Stimulated activated CD4-positive, alpha-beta T cell treated with anti-CD3 and anti-CD28 coated beads, Interleukin-12 subunit alpha, Interleukin-12 subunit beta, amount 100 ng/mL, for 24 hours (primary cell): ENCODE measurements at places on chromosomes 7 and 10.
A peak's percentile ranks its signal among the peaks of the same experiment; 100 is the strongest.

GRCh38 chr7:129780974-129781927 lies 169.7 kb downstream of the NRF1 start:
- DNase-seq, result no peak

GRCh38 chr7:13036256-13036780 lies 348.9 kb downstream of the ARL4A start:
- no peak for DNase-seq

DNA sequence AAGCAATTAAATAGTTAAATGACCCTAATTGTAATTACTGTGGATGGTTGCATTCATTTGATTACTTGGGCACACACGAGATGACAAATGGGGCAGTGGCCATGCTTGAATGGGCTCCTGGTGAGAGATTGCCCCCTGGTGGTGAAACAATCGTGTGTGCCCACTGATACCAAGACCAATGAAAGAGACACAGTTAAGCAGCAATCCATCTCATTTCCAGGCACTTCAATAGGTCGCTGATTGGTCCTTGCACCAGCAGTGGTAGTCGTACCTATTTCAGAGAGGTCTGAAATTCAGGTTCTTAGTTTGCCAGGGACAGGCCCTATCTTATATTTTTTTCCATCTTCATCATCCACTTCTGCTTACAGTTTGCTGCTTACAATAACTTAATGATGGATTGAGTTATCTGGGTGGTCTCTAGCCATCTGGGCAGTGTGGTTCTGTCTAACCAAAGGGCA lies 8.3 kb downstream of the PCBD1 start:
- peak; percentile 69 for DNase-seq

GRCh38 chr7:67413670-67414069 lies 417.0 kb downstream of the TYW1 start:
- no peak for DNase-seq

- no peak for DNase-seq
Measured at GRCh38 chr10:33716501-33717267, 382.2 kb upstream of the NRP1 start.

GRCh38 chr10:97333351-97333600 lies 1.3 kb downstream of the FRAT2 start:
- DNase-seq, result no peak

DNA sequence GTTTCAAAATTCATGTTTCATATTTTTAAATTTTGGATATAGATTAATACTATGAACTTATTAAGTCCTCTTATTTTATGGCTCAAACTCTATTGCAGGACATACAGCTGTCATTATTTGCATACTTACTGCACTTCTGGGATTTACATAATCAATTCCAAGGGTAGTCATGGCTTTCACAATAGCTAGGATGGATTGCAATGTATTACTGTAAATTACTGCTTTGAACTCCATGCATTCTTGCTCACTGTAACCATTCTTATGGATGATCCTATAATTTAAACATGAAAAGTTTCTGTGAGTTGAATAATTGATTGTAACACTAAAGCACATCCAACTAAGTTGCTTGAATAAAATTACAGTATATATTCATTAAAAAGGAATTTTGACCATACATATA lies 23.5 kb downstream of the GNAT3 start:
- no peak for DNase-seq

- no peak for DNase-seq
Measured at GRCh38 chr10:81873231-81873931, 1.6 kb upstream of the NRG3 start.

DNA sequence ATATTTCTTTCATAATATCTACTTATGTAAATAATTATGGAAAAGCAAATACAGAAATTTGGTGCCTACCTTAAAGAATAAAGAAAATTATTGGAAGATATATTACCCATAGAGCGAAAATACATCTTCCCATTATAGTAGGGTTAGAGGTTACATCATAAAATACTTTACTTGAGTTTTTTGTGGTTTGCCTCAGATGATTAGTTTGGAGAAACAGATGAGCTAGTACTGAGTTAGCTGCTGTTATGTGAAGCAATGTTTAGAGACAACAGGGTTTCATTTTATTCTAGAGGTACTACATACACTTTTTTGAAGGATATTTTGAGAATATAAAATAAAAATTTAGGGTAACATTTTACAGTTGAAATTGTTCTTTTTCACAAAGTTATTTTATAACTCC lies 2.9 kb upstream of the MLLT10 start:
- DNase-seq, result no peak

GRCh38 chr7:86966916-86967315 lies 92.5 kb downstream of the ELAPOR2 start:
- DNase-seq, result no peak

- DNase-seq, result no peak
Measured at GRCh38 chr10:31647861-31648260, 280.8 kb downstream of the ARHGAP12 start.

- no peak for DNase-seq
Measured at GRCh38 chr10:80412486-80412885, 4.1 kb downstream of the PRXL2A start.

- no peak for DNase-seq
Measured at GRCh38 chr10:130339911-130340310, 203.7 kb downstream of the GLRX3 start.

DNA sequence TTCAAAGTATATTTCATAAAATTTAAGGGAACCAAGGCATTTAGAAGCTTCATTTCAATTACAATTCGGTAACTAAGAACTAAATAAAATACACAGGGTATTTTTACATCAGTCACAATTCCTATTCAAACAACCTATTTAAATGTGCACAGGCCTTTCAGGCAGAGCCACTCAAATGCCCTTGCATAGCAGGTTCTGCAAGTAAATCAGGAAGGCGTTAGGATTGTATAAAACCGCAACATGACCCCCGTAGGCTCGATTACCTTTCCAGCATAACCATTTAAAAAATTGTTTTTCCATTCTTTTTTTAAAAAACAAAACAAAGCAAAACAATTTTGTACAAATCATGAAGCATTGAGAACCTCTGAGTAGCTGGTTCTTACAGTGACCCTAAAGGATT lies 289.9 kb upstream of the SP8 start:
- DNase-seq, result no peak

- no peak for DNase-seq
Measured at GRCh38 chr10:132865851-132866600, 76.3 kb downstream of the CFAP46 start.

- peak; percentile 9 for DNase-seq
Measured at GRCh38 chr10:95513941-95514392, 47.2 kb downstream of the SORBS1 start.

GRCh38 chr10:132551808-132552130 lies 14.2 kb downstream of the INPP5A start:
- no peak for DNase-seq
